ENCODE measurements at places on chromosomes 16 and 17.

DNA sequence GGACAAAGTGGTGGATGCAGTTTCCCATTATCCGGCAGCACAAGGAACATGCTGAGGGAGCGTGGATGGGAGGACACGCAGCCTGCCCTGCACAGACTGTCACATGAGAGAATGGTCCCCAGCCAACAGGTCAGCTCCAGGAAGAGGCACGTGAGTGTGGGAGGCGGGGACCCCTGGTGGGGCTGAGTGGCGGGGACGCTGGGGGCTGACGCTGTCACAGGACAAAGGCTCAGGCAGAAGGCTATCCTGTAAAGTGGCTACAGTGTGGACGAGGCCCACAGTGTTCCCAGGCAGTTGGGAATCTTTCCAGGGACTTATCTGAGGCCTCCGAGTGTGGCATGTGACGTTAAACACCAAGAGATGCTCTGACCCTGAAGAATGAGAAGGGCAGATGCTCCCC lies 30.4 kb downstream of the MBTPS1 start:
- DNase-seq: no peak

- no peak for DNase-seq
Observed at GRCh38 chr17:3812284-3812683, 11.3 kb upstream of the ITGAE start.

- no peak for DNase-seq
Observed at GRCh38 chr16:21590287-21590686, 9.1 kb upstream of the METTL9 start.

DNA sequence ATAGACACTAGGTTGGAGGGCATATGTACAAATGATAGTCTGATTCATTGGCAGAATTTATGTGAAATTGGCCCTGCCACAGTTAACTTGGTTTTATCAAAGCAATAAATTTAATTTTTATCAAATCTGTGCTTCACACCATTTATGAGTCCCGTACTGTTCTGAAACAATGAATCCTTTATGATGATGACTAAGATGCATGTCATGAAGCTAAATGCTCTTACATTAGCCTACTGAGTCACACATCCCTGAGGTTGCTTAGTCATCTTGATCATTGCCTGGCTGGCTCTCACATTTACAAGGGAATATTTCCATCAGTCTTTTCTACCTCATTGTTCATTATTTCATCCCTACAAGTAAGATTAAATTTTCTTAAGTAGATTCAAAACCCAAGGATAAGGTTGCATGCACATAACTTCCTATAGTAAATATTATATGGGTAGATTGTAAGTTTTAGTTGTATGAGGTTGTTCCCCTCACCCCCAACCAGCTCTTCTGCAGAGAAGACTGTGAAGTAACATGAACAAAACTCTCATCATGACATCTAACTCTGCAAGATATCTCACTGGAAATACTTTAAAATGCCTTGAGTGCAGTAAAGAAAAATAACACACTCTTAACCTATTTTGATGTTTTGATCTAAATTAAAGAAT lies 170.7 kb downstream of the CYB561 start:
- DNase-seq: no peak

DNA sequence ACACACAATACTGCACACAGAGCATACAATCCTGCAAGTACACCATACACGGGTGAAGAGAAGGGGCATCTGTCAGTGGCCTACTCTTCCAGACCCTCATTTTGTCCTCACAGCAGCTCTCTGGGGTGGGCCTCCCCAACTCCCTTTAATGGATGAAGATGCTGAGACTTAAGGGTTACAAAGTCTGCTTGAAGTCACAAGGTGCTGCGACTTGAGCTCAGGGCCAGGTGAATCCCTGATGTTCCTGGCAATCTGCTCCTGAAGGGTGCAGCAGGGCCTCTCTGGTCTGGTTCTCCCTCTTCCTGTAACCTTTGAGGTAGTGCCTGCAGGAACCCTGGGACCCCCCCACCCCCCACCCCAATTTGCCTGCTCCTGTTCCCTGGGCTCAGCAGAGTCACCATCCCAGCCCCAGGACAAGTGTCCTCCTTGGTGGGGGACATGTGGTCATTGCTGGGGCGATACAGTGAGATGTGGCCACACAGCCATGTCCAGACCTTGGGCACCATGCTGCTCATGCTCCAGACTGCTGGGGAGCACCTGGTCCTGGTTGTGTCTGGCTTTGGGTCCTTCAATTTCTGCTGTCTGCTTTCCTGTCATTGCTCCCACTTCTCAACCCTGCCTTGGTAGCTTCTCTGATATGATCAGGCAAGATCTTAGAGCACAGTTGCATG lies 107.5 kb downstream of the METRNL start:
- DNase-seq: no peak

DNA sequence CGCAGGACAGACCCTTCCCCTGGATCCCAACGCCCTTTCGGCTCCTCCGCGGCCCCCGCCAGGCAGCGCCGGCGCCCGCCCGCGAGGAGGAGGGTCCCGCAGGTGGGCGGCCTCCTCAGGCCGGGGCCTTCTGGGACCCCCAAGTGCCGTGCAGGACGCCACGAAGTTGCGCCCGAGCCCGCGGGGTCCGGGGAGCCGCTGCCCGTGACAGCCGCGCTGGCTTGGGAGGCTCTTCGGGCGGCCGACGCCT lies 504 bp downstream of the ERN1 start:
- no peak for DNase-seq

DNA sequence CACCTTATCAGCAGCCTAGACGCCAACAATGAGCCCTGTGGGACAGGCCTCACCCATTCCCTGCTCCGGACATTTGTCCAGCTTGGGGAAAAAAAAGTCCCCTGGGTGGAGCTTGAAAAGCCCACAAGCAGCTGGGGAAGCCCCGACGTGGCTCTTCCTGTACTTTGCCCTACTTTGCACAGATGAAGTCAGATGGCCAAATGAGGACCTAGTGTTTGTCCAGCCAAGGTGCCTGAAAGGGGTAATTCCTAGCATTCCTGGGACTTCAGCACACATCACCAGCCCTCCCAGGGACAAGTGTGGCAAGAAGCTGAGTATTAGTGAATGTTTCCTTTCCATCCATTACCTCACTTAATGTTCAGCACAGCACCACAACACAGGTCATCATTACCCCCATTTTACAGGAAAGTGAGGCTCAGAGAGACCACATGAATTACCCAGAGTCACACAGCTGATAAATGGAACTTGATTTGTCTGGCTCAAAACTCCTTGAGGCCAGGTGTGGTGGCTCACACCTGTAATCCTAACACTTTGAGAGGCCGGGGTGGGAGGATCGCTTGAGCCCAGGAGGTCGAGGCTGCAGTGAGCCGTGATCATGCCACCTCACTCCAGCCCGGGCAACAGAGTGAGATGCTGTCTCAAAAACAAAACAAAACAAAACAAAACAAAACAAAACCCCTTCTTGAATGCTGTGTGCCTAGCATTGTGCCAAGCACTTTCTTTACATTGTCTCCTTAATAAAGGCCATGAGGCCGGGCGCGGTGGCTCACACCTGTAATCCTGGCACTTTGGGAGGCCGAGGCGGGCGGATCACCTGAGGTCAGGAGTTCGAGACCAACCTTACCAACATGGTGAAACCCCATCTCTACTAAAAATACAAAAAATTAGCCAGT lies 19.9 kb upstream of the PLLP start:
- DNase-seq: no peak

GRCh38 chr17:55430541-55431288 lies 9.1 kb upstream of the MMD start:
- DNase-seq: peak; percentile 36

Data from DMS 273 treated with DMSO at 0.1 percent for 48 hours (cell line).